ENCODE measurements at places on chromosomes 3 and 15.
A peak's percentile ranks its signal among the peaks of the same experiment; 100 is the strongest.

DNA sequence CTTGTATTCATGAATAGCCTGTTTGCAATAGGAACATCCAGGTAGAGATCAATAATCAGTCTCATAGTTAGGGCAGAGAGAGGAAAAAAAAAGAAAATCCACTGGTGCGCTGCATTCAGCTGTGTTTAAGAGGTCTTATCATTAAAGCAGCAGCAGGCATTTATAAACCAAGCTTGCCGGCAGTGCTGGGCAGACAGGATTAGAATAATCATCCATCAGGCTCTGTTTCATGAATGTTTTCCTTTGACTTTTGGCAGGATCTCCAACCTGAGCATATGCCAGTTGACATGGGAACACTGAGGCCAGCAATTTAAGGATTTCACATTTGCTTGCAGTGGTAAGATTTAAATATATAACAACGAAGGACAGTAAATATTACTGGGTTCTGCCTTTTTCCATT, 305.2 kb upstream of the SEMA6D start:
- DNase-seq, result no peak

GRCh38 chr15:52307847-52308246, 12.2 kb upstream of the MYO5C start:
- no peak for DNase-seq

GRCh38 chr3:140368223-140368811, 309.5 kb upstream of the TRIM42 start:
- DNase-seq, result no peak

DNA sequence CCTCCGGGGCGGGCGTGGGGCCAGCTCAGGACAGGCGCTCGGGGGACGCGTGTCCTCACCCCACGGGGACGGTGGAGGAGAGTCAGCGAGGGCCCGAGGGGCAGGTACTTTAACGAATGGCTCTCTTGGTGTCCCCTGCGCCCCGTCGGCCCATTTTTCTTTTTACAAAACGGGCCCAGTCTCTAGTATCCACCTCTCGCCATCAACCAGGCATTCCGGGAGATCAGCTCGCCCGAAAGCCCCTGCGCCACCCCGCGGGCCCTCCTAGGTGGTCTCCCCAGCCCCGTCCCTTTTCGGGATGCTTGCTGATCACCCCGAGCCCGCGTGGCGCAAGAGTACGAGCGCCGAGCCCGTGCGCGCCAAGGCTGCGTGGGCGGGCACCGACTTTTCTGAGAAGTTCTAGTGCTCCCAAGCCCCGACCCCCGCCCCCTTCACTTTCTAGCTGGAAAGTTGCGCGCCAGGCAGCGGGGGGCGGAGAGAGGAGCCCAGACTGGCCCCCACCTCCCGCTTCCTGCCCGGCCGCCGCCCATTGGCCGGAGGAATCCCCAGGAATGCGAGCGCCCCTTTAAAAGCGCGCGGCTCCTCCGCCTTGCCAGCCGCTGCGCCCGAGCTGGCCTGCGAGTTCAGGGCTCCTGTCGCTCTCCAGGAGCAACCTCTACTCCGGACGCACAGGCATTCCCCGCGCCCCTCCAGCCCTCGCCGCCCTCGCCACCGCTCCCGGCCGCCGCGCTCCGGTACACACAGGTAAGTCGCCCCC, at the start of gene THBS1:
TSS of gene THBS1 (plus strand) at position 595 of the 757 bp plus-strand sequence. CDS start 779 bp downstream, outside the sequence.
- peak; percentile 92 for DNase-seq

All from ACHN (cell line).